ENCODE measurements at places on chromosomes 16 and 17.

DNA sequence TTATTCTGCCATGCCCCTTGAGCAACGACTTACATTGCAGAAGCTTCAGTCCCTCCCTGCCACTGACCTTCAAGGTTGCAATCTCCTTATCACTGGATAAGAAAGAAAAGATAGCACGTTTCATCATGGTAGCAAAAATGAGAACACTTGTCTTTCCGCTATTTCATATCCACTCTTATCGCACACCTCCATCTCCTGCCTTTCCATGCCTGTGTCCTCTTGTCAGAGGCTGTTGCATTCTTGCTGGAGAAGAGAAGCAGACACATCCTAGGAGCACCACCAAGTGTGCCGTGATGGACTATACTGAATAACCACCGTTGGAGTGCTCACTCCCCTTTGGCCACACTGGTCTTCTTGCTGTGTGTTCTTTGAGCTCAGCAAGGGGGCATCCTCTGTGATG is 230.6 kb upstream of the IRX3 start:
- DNase-seq = no peak

- peak; percentile 18 for DNase-seq
Measured at GRCh38 chr17:32523017-32523680, 36.4 kb downstream of the CDK5R1 start.

DNA sequence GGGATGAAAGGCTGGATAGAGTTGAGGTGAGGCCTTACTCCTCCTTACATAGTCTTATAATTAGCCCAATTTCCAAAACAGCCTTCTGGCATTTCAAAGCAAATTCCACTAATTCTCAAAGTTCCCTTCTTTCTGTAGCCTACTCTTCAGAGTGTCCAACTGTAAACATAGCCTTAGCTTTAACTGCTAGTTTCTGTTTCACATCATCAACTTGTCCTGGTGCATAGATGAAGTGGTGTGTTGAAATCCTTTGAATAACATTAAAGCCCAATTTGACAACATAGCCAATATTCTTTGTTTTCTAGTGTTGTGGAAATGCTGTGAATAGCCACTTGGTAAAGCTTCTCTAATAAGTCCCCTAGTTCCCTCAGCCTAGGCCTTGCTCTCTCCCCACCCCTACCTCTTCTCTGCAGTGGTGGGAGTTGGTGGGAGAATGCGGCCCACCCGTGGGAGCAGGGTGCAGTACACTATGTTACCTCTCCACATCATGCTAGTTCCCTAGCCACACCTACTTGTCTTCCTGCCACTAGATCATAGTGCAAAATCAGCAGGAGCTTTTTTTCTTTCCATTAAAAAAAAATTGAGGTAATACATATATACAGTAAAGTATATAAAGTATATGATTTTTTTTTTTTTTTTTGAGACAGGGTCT is 127.0 kb upstream of the HAS3 start:
- DNase-seq = no peak

DNA sequence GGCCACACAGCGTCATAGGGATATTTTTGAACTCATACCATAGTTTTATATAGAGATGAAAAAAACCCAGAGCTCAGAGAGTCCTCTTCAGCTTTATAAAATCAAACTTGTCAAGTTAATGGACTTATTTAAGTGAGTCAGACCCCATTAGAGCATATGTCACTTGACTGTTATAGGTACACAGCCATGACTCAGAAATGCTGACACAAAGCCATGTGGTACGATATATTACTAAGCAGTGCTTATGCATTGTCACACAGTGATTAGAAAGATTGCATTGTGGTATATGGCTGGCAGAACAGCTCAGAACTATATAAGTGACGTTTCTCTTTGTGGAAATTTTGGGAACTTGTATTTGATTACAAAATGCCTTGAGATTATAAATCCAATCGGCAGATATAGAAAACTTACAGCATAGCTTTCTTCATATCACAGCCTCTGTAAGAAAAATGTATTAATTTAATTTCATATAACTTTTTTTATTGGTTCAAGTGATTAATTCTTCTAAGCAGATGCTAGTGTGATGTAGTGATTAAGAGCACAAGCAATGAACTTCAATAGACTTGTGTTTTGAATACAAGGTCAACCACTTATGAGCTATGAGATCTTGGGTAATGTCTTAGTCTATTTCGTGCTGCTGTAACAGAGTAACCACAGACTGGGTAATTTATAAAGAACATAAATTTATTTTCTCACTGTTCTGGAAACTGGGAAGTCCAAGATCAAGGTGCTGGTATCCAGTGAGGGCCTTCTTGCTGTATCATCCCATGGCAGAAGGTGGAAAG is 25.8 kb upstream of the GINS3 start:
- no peak for DNase-seq

DNA sequence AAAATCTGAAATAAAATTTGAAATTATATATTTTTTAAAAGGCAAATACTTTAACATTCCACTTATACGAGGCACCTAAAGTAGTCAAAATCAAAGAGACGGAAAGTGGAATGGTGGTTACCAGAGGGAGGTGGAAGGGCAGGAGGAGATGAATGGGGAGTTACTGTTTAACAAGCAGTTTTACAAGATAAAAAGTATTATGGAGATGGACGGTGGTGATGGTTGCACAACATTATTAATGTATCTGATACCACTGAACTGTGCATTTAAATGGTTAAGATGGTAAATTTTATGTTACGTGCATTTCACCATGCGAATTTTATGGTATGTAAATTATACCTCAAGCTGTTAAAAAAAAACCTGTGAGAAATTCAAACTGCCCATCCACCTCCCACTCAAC is 5.4 kb downstream of the CMC2 start:
- DNase-seq = no peak

DNA sequence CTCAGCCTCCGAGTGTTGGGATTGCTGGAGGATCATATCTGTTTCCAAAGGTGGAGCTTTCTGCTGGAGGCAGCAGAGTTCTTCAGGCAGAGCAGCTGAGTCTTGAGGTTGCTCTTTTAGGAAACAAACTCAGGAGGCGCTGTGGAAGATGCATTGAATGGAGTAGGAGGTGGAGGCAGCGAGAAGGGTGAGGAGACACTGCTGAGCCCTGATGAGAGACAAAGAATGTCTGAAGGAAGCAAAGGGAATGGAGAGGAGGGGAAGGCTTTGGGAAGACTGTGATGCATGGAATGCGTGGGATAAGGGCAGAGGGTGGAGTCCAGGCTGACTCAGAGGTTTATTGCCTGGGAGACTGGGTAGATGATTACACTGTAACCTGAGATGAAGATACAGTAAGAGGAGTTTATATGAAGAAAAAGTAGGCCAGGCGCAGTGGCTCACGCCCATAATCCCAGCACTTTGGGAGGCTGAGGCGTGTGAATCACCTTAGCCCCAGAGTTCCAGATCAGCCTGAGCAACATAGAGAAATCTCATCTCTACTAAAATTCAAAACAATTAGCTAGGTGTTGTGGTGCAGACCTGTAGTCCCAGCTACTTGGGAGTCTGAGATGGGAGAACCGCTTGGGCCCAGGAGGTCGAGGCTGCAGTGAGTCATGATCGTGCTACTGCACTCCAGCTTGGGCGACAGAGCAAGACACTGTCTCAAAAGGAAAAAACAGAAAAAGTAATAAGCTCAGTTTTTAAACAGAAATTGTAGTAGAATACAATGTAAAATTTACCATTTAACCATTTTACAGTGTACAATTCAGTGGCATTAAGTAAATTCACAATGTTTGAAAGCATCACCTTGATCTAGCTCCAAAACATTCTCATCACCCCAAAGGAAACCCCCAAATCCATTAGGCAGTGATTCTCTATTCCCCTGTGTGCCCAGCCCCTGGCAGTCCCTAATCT is 17.8 kb upstream of the TMEM219 start:
- no peak for DNase-seq

DNA sequence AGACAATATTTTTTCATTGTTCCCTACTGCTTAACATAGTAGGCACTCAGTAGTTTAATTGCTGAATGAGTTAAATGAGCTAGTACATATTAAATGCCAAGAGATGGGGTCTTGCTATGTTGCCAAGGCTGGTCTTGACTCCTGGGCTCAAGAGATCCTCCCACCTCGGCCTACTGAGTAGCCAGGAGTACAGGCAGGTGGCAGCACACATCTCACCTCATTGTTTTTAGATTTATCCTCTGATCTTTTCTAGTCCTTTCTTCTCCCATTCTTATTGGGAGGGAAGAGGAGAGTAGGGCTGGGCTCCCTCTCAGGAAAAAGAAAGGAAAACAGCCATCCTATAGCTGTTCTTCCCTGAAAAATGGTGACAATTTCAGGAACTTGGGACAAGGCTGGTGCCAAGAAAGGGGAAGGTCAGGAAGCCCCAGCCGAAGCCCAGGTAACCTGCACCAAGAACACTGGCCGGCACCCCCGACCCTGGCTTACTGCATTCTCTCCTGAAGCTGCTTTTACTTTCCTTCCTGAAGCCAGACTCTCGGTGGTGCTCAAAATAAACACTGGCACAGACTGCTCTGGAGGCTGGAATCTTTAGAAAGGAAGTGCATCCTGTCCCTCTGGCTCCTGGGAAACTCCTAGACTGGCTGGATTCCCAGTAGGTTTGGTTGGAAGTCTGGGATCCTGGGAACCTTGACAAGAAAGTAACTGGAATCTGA is 2.7 kb downstream of the TNFAIP1 start:
- no peak for DNase-seq

- no peak for DNase-seq
Measured at GRCh38 chr16:59645194-59645593, 911.1 kb upstream of the GOT2 start.

- no peak for DNase-seq
Measured at GRCh38 chr16:50534958-50535357, 13.2 kb upstream of the NKD1 start.

- DNase-seq = no peak
Measured at GRCh38 chr17:32299580-32300164, 34.0 kb downstream of the RHBDL3 start.

DNA sequence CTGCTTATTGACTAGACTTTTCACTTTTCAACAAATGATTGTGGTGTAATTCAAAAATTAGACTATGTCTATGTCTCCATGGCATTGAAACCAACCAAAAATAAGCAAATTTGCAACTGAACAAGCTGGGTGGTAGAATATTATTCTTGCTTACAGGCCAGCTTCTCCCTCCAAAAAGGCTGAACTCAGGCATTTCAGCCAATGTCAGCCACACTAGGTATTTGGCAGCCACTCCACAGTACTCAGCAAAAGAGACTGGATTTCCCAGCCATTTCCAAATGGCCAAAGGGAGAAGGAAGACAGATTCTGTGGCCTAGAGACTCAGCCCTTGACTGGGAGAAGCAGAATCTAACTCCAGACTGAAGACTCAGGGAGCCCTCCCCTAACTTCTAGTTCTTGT is 121.8 kb upstream of the IRX5 start:
- no peak for DNase-seq

DNA sequence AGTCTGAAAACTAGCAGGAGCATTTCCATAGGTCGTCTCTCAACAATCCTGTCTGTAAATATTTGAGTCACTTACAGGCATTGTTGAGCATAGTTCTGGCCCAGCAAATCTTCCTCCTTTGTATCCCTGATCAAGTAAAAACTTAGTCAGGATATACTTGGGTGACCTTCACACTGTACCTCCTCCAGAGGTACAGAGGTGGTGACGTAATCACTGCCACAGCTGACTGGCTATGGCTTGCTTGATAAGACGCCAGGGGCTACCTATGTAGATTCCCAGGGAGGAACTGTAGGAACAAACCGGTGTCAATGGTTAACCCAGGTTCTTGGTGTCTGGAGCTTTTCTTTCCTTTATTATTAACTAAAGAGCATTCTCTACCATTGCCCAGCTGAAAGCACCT is at the start of gene KCNJ16:
TSS of gene KCNJ16 (plus strand) at position 270 of the 400 bp plus-strand sequence. CDS start 56,863 bp downstream, outside the sequence.
- DNase-seq = no peak

All from stimulated activated effector memory CD8-positive, alpha-beta T cell treated with anti-CD3 and anti-CD28 coated beads, Interleukin-12 subunit alpha, Interleukin-12 subunit beta, amount 100 ng/mL, for 72 hours (primary cell).